HuH-7 (cell line): ENCODE measurements at places on chromosomes 3 and 15.

- DNase-seq = no peak
These were observed 3.6 kb upstream of the ATOSA start for GRCh38 chr15:52682781-52683180.

GRCh38 chr3:185934767-185935464, 2.9 kb downstream of the TRA2B start:
- DNase-seq = no peak

DNA sequence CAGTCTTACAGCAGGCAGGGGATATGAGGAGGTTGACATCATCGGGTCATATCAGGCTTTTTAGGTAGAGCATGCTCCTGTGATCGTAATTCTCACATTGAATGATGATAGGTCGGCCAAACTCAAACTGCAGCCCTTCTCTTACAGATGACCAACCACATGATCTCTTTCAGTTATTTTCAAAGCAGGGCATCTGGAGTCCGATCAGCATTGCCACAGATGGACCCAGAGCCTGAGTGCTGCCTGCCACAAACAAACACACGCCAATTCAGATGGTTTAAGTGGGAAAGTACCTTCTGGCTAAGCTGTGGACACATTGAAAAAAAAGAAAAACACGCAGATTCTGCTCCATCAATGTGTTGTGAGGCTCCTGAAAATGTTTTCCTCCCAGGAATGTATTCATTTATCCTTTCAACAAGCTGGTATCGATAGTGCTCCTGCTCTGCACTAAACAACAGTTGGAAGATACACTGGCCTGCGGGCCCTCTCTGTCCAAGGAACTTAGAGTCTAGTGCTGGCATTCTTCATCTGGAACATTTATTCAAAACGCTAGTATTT, 31.2 kb downstream of the ARPP21 start:
- DNase-seq = no peak

DNA sequence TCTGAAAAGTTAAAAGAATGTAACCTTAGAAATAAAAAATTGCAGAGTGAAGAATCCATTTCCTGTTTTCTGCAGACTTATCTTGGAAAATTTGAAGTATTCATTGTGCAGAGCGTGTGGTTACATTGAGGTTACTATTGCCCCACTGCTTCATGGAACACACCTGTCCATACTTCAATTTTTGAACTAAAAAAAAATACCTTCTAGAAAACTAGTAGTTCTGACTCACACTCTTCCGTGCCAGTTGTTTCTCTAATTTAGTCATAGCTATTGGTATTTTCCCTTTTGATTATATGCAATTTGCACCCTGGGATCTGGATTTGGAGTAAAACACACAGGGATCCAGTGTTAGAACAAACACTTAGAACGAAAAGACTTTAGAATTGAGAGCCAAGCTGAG, 111.8 kb upstream of the LYSMD4 start:
- no peak for DNase-seq

- DNase-seq = no peak
These were observed 647.4 kb downstream of the FHIT start for GRCh38 chr3:60603860-60604259.
